Stimulated activated CD4-positive, alpha-beta T cell treated with anti-CD3 and anti-CD28 coated beads, Interleukin-15, amount 100 ng/mL, for 1 hour (primary cell): ENCODE measurements at places on chromosomes 5 and 9.

- no peak for DNase-seq
These were observed 194.0 kb downstream of the IRX2 start for GRCh38 chr5:2557435-2557834.

GRCh38 chr5:170362656-170363055 is 26.5 kb downstream of the KCNMB1 start:
- no peak for DNase-seq

- no peak for DNase-seq
These were observed 133.3 kb upstream of the RAI14 start for GRCh38 chr5:34522599-34523386.

DNA sequence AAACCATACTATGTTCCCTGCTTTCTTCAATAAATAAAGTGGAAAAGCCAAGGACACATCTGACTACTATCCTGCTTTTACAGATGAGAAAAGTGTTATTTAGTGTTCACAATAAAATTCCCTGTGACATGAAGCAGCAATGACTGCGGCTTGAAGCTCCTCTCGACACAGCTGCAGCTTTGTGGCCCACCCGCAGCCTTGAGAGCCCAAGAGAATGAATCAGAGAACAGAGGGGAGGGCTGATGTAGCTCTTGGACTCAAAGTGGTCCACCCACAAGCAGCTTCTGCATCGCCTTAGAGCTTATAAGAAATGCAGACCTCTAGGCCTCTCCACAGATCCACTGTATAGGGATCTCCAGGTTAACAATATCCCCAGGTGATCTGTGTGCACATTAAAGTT is 181.3 kb upstream of the GNA14 start:
- no peak for DNase-seq

- DNase-seq = no peak
These were observed 411.0 kb downstream of the MAT2B start for GRCh38 chr5:163916376-163916775.

- DNase-seq = no peak
These were observed 20.8 kb downstream of the ANKRD55 start for GRCh38 chr5:56212130-56212879.
